Stimulated activated CD4-positive, alpha-beta T cell treated with anti-CD3 and anti-CD28 coated beads, Interleukin-4, amount 100 ng/mL, for 1 hour (primary cell): ENCODE measurements at places on chromosomes 7 and 10.

DNA sequence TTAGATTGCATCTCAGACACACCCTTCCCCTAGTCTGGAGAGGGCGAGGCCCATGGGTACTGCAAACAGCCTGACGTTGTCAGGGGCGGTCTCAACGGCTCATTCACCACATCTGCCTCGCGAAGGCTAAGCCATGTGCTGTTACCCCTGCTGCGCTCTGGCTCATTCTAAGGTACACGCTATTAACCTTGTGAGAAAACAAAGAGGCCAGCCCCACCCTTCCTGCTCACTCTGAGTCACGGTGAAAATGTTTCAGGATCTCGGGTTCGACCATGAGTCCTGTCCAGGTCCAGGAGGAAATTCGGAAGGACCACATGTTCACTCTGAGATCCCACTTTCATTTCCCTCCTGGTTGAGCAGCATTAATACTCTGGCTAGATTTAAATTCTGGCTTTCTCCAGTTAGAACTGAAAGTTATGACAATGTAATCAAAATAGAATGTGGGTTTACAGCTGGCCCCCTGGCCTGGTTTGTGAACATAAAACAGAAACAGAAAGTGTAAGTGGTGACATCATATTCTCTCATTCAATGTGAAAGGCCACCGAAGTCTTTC lies 55.2 kb downstream of the EGFR start:
- peak; percentile 6 for DNase-seq

GRCh38 chr7:21221130-21221529 lies 206.8 kb upstream of the SP4 start:
- DNase-seq: no peak

GRCh38 chr10:49071160-49071761 lies 44.1 kb downstream of the VSTM4 start:
- no peak for DNase-seq

DNA sequence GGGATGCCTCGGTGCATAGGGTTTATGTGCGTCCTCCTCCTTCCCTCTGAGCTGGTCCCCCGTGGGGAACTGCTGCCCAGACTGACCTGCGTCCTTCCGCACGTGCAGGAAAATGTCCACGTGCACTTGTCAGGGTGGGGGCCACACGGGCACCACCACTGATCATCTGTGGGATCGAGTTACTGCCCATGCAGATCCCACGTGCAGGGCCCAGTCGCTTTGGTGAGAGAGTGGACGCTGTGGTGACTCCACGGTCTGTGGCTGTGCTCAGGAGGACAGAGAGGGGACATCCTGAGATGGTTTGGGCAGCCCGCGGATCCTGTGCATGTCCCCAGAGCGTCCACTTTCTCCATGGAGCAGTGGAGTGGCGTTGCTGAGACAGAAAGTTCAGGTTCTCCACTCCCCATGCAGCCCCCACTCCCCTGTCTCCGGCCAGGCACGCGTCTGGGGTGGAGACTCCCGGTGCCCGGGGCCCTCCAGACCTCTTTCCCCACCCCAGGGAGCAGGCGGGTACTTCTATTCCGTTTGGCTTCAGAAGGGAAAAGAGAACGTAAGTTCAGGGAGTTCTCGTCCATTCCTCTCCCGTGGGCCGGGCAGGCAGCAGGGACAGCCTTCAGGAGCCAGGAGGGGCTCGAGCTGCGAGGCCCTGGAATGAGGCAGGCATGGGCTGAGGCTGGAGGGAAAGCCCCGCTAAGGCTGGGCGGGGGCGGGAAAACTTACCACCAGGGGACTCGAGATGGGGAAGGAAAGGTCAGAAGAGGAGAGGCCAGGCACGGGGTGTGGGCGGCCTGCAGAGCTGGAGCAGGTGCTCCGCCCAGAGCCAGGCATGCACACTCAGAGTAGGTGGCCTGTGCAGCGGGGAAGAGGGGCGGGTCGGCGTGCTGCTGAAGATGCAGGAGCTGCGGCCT lies 59.9 kb downstream of the EGFR start:
- no peak for DNase-seq

DNA sequence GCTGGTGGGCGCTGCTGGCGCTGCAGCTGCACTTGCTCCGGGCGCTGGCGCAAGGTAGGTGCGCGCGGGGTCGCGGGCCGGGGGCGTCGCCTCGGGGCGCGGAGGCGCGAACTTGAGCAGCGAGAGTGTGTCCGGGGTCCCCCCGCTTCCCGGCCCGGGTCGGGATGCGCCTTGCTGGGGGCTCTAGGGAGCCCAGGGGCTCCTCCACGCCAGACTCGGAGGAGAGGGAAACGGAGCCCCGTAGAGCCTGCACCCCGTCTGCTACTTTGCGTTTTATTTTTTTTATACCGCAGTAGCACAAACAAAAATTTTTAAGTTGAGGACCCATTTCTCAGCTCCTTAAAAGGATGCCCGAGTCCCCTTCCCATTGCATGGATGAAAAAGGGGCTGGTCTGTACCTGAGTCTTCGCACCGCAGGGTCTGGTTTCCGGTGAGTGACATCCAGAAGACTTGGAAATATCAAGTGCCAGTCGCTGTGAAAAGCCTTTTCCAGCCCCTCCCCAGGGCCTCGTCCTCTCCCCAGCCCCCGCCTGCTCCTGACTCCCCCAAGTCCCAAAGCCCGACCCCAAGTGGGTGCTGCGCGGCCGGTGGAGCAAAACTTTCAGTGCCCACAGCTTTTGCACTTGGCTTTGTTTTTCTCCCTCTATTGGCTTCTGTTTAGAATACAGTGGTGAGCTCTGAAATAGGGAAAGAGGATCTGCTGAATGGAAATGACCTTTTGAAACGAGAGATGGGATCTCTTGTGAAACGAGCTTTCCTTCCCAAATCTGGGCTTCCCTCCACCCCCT lies 973 bp downstream of the SDK1 start:
- peak; percentile 14 for DNase-seq

DNA sequence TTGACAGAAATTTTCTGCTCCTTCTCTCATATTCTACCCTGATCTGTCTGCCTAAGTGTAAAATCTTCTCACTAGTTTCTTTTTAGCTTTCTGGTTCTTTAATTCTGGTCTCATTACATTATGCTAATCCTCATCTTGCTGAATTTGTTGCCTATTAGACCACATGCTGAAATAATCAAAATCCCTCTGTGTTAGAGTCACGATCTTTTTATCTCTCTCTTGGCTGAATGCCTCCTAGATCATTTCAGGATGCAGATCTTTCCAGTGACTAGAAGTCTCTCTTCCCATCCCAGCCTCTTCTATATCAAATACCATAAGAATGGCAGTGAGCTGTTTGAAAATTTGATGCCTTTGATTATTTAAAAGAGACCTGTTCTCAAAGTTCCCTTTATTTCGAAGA lies 661.9 kb downstream of the SORCS1 start:
- DNase-seq: no peak

- DNase-seq: no peak
Measured at GRCh38 chr7:81031243-81031642, 112.4 kb upstream of the SEMA3C start.

DNA sequence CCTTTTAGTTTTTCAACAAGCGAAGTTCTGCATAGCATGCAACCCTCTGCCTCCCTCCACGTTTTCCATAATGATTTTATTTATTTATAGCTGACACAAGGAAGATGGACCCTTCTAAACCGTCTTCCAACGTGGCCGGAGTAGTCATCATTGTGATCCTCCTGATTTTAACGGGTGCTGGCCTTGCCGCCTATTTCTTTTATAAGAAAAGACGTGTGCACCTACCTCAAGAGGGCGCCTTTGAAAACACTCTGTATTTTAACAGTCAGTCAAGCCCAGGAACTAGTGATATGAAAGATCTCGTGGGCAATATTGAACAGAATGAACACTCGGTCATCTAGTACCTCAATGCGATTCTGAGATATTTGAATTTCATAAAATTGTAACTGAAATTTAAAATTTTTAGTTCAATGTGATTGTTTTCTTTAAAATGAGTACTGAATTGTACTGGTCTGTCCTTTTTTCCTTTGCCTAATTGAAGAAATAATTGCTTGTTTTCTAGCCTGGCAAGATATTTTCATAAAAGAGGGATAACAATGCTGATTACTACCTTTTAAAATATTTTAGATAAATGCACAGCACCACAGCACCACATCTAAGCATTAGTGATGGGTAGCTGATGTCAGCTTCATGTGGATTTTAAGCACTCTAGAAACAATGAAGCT lies 41.5 kb upstream of the SLC39A12 start:
- no peak for DNase-seq

DNA sequence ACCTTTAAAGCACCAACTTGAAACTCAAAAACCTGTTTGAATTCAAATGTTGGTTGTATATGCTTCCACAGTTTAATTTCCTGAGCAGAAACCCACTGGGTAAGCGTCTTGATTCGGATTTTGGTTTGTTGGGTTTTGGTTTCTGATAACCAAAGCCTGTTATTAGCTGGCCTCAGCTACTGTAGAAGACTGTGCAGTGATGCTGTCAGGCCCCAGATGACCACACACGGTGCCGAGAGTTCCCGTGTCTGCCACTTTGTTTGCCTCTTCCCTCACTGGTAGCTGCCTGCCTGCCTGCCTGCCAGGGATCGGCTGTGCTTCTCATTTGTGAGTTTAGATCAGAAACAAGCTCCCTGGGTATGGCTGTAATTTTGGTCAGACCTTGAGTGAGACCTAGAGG lies 5.6 kb downstream of the MDH2 start:
- no peak for DNase-seq

- DNase-seq: no peak
Measured at GRCh38 chr7:45484094-45484493, 90.1 kb upstream of the ADCY1 start.

DNA sequence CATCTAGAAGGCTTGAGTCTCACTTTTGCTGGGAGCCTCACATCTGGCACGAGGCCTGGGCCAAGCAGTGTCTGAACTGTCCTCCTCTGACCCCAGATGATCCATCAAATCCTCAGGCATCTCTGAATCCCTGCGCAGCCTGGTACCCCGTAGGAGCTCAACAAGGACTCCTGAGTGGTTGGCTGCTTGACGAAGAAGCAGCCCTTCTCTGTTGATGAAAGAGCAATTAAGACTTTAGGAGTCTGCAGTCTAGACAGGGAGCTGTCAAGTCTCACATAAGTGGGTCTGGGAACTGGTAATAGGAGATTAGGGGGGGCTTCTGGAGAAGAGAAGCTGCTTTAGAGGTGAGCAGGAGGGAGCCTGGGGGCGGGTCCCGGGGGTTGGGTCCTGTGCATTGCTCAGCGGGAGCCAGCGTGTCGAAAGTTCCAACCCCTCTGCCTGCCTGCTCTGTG lies 326.0 kb downstream of the RPS24 start:
- DNase-seq: no peak

- no peak for DNase-seq
Measured at GRCh38 chr10:89887830-89888229, 186.4 kb downstream of the KIF20B start.

DNA sequence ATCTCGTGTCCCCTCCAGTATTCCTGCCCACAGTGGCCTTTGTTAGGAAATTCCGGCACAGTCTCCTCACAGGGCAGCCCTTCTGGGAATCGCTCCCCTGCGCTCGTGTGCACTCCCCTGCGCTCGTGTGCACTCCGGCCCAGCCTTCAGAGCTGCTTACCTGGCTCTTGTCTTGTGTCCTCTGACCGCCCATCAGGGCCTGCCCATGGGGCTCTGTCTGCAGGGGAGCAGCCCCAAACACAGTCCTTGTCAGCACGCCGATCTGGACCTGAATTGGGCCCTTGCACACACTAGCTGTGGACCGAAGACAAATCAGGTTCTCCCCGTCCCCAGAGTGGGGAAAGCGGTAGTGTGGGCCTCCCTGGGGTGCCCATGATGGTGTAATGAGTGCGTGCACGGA lies 179.4 kb downstream of the CUX1 start:
- DNase-seq: no peak

DNA sequence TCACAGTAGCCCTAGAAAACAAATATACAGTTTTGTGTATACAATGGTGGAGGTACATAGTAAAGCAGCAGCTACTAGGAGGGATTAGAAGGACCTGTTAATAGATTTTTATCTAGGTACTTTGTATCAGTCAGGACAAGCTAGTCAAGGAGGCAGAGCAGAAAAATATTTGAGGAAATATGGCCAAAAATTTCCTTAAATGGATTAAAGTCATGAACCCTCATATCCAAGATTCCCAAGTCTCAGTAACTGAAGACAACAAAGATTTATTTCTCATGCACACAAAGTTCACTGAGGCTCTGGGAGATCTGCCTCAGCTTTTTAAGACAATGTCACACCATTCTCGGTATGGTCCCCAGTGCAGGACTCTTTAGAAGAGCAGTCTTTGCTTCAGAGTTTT lies 28.1 kb upstream of the ARMC3 start:
- no peak for DNase-seq

GRCh38 chr10:98369801-98370200 lies 45.2 kb downstream of the PYROXD2 start:
- no peak for DNase-seq

DNA sequence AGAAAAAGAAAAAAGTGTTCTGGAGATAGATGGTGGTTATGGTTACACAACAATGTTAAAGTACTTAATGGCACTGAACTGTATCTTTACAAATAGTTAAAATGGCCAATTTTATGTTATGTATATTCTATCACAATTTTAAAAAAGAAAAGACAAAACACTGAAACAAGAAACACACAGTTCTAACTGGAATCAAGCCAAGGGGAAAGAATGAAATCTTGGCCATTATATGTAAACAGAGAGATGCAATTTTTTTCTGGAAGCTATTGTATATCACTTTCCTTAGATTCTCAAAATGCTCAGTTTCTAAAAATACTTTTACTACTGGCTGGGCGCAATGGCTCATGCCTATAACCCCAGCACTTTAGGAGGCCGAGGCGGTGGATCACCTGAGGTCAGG lies 4.1 kb downstream of the COA1 start:
- DNase-seq: no peak

- no peak for DNase-seq
Measured at GRCh38 chr10:11017000-11017569, 587 bp upstream of the CELF2 start.

DNA sequence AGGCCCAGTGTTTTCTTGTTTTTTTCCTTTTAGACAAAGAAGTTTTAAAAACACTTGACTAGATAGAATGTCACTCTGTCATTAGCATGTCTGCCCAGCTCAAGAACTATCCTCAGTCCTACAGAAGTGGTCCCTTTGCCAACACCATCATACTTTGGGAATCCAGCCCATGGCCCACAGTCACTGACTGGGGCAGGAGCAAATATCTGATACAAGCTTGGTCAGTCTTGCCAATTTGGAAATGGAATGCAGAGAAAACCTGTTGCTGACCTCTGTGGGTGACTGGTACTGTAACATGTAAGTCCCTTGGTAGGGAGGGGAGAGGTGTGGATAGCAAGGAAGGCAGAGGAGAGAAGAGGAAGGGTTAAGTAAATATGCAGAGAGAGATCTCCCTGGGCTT lies 47.8 kb downstream of the IPMK start:
- no peak for DNase-seq

- no peak for DNase-seq
Measured at GRCh38 chr7:18402488-18403183, 92.9 kb upstream of the HDAC9 start.

- DNase-seq: no peak
Measured at GRCh38 chr7:43328336-43328735, 215.9 kb downstream of the HECW1 start.

DNA sequence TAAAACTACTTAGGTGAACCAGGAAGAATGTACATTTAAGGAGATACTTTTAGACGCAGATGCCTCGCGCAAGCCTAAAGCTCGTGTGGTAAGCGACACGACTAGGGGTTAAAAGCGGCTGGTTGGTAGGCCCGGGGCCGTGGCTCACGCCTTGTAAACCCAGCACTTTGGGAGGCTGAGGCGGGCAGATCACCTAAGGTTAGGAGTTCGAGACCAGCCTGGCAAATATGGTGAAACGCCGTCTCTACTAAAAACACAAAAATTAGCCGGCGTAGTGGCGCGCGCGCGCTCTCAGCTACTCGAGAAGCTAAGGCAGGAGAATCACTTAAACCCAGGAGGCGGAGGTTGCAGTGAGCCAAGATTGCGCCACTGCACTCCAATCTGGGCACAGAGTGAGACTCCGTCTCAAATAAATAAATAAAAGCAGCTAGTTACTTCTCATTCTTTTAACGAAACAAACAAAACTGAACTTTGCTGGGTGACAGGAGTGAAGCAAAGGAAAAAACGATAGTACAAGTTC lies 879 bp downstream of the NUDT5 start:
- DNase-seq: peak; percentile 28
